Activated B cell treated with CpG ODN at 0.5 μM for 24 hours (primary cell): ENCODE measurements at places on chromosomes 7 and 10.
A peak's percentile ranks its signal among the peaks of the same experiment; 100 is the strongest.

DNA sequence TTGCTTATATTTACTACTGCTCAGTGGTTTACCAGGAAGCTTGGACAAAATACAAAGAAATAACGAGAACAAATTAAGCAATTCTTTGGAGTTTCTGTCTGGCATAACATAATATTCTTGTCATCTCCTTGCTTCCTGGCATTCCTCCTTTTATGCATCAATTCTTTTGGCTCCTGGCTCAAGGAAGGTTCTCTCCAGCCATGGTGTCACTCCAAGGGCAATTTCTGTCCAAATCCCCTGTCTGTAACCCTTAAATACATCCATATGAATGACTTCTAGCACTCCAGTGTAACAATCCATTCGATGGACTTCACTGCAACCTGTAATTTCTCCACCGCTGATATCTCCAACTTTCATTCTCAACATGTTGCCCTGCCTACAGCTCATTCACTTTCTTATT lies 617.7 kb upstream of the ANKRD30A start:
- DNase-seq: no peak

- no peak for DNase-seq
Observed at GRCh38 chr7:8638076-8638475, 204.7 kb downstream of the NXPH1 start.

- DNase-seq: no peak
Observed at GRCh38 chr7:25246306-25246705, 18.0 kb upstream of the NPVF start.

DNA sequence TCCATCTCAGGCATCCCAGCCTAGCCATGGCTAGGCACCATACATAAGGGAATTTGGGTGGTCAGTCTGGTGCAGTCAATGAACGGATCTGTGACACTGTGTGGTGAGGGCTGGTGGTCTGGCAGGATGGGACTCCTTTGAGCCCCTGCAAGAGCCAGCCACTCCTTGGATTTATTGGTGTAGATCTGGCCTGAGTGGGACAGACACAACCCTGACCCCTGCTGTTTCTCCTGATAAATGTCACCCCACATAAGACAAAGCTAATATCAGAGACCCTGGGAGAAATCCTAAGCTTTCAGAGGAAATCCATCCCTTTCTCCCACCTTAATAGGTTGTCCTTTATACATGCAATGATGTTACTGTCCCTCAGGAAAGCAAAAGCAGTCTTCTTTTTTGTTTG lies 2.3 kb downstream of the FBXO24 start:
- no peak for DNase-seq

- no peak for DNase-seq
Observed at GRCh38 chr7:22728401-22729029, 1.5 kb downstream of the IL6 start.

GRCh38 chr7:44566680-44567079 lies 7.0 kb downstream of the DDX56 start:
- no peak for DNase-seq

DNA sequence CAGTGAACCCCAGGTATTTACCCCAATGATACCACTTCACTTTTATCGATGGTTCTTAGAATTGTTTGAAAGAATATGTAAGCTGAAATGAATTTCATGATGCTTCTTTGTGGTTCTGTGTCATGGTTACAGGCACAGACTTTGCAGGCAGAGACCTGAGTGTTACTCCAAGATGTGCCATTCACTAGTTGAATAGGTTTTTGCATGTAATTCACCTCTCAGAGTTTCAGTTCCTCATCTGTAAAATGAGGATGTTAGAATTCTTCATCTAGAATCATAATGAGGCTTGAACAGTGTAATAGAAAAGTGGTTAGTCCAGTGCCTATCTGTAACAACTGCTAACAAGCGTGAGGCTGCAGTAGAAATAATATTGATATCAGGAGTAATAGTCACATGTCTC lies 54.6 kb downstream of the VSTM2A start:
- DNase-seq: no peak

- DNase-seq: no peak
Observed at GRCh38 chr10:132496360-132497062, 41.1 kb upstream of the INPP5A start.

- DNase-seq: no peak
Observed at GRCh38 chr10:69961881-69962745, 90.5 kb upstream of the MACROH2A2 start.

DNA sequence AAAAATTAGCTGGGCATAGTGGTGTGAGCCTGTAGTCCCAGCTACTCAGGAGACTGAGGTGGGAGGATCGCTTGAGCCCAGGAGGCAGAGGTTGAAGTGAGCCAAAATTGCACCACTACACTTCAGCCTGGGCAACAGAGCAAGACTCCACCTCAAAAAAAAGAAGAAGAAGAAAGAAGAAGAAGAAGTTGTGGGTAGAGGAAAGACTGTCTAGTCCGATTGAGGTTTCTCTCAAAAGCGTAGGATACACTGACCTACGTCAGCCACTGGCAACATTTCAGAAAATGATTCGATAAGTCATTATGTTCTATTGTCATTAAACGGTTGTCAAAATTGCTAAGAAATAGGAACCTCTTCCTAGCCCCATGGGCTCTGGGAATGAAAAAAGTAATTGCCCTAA lies 22.3 kb upstream of the RHBDD2 start:
- DNase-seq: no peak

GRCh38 chr7:1122832-1123501 lies 35.1 kb downstream of the GPER1 start:
- DNase-seq: no peak

DNA sequence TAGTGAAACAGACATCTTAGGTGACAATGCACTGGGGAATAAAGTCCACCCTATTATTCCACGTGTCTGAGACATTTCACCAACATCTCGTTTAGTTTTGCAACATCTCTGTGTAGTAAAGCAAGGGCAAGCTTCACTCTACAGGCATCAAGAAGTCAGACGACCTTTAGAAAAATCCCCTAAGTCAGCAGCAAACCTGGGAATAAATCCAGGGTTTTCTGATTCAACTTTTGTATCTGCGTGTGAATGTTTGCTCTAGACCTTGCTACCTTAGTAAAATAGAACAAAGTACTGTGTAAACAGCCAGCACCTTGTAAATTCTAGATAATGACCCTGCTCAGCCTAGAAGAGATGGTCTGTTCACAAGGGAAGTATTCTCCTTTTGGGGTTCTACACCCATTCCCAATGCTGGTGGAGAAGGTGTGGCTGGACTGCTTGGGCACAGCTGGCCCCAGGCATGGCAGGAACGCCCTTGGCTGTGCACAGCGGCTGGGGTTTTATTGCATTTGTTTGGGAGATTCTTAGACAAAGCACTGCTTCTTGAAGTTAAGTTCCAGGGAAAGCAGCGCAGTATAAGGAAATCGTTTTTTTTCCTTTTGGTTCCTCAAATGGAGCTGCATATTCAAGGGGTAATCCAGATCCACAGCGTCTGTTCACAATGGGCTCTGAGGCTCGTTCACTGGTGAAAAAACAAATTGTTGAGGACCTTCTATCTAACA lies 38.3 kb upstream of the GALNTL5 start:
- no peak for DNase-seq

DNA sequence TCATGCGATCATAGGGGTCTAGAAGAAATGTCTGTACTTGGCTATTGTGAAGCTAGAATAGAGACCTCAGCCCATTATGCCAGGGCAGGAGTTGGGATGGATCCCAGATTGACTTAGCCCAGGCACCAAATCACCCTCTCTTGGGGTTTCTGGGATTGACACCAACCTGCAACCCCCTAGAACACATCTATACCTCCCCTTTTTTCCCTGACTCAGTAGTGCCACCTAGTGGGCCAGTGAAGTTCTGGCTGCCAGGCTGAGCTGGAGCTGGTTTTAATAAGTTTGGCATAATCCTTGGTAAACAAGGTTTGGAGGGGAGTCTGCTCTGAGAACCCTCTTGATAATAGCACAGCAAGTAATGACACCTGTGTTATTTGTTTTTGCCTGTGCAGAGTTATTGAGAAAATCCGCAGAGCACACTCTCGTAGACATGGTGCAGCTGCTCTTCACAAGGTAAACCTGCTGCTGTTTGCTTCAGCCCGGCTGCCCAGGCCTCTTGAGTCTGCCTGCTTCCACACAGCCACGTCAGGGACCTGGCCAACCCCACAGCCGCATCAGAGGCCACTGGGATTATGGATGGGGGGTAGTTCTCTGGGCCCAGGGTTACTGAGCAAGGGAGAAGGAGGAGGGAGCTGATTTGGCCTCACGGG lies 43.3 kb upstream of the NFKB2 start:
- DNase-seq: peak; percentile 45

GRCh38 chr7:105742787-105743186 lies 133.6 kb downstream of the ATXN7L1 start:
- no peak for DNase-seq

GRCh38 chr7:131604841-131605279 lies 48.4 kb upstream of the PODXL start:
- DNase-seq: no peak

DNA sequence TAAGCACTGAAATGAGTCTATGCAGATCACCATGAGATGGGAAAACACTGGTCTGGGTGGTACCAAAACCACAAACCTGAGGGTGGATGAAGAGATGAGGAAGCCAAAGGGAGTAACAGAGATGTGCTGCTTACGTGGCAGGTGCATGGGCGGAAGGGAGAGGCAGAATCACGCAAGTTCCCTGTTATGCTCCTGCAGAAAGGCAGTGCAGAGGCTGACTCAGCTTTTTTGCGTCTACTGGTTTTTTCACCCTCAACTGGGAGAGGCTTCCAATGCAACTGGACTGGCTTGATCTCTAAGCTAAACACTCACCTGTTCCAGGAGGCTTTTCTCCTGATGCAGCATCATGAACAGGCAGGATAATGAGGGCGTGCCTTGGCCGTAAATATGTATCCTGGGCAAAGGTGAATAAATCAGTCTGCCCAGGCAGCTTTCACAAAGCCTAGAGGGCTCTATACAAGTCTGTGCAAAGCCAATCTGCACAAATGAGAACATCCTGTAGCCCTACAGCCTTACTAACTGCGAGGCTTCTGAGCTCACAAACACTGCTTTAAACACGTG lies 95.4 kb upstream of the AFAP1L2 start:
- DNase-seq: peak; percentile 37

GRCh38 chr10:73866621-73867020 lies 7.7 kb downstream of the CAMK2G start:
- no peak for DNase-seq

GRCh38 chr10:7322623-7323022 lies 88.2 kb downstream of the SFMBT2 start:
- no peak for DNase-seq

- DNase-seq: no peak
Observed at GRCh38 chr10:63005246-63005645, 127.9 kb upstream of the NRBF2 start.

DNA sequence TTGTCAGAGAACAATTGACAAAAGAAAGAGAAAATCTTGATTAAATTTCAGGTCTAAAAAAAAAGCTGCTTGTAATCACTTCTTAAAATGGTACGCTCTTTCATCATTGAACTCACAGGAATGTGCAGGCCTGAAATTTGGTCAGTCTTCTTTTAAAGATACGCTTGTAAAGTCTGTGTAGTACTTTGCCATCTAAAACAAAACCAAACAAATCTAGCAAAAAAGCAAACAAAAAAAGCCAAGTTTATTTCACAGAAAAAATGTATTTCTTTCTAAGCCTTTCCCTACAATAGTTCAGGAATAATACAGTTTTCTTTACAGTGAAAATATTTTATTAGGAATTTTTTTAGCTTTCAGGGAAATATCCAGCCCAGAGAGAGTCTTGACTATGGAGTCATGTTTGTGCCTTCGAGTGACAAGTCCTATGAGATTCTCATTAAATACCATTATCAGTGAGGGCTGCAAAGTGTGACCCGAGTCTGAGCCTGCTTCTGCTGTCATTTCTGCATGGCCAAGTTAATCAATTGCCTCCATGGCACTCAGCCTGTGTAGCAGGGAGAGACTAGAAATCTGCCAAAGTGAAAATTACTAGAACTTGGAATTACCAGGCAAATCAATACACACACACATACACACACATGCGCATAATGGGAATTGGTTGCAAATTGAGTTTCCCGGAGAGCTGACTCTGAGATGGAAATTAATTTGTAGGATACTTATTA lies 172.6 kb downstream of the OTUD1 start:
- DNase-seq: no peak

DNA sequence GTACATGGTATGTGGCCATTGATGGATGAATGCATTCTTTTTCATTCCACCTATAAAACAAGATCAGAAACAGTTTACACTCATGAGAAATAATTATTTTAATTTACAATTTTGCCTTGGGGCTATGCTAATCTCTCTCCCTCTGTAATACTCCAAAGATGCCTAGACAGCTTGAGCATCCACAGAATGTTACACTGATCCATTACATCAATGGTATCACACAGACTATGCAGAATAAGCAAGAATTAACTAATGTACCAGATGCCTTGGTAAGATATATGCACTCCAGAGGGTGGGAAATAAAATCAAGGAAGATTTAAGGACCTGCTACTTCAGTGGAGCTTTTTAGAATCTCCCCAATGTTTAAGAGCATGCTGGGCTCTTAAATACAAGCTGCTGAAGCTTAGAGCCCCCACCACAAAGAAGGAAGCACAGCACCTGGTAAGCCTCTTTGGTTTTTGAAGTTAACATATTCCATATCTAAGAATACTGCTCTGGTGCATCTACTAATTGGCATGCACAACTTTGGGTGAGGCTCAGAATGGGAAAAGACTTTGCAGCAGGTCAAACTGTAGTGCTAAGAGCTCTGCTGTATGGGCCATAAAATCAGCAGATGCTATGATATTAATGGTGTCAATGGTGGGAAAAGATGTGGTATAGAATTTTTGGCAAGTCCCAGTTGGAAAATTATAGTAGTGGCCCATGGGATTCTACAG lies 219.6 kb downstream of the SLC25A13 start:
- DNase-seq: no peak

GRCh38 chr10:102492983-102493382 lies 9.5 kb downstream of the ACTR1A start:
- no peak for DNase-seq

DNA sequence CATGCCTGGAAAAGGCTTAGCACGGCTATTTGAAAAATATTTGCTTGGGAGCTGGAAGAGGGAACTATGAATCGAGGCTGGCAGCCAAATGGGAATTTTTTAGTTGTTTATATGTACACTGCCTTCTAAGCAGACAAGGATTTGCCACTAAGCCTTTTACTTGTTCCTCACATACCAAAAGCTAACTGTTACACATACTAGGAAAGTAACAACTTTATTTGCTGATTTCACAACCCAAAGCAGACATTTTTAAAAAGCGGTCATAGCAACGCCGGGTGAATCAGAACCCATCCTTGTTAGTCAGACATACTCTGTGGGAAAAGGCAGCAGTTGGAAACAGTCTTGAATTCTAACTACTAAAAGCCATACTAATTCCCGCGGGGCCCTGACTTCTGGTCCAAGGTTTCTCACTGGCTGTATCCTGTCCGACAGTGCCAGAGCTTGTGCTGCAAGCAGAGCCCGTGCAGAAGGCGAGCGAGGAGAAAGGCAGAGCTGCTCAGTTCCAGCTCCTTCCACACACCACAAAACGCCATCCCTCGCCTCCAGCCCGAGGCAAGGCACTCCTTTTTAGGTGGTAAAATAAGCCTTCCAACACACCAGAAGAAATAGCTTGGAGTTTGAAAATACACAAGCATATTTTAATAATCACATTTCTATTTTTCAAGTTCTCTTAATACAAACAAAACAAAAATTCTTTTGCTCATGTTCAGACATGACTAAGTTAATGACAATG lies 89.2 kb downstream of the RNF216 start:
- DNase-seq: no peak
